ENCODE measurements at places on chromosomes 12 and 14.

DNA sequence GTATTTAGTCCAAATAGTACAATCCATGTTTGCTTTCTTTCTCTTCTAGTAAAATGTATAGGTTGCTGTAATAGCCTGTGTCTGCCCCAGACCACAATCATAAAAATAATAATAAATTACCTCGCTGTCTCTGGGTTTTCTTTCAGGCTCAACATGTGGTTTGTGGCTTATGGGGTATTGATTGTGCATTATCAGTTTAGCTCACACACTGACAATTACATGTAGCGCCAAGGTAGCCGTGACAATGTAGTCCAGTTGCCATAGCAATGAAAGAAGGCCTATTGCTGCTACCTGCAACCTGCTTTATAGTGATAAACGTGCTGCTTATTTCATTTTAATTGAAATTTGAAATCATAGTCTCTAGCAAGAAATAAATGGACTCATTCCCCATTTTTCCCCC, 1009.8 kb downstream of the NRXN3 start:
- DNase-seq = no peak

- no peak for DNase-seq
These were observed 34.2 kb upstream of the RNASE1 start for GRCh38 chr14:20836668-20837338.

GRCh38 chr14:85273099-85273677, 256.8 kb upstream of the FLRT2 start:
- no peak for DNase-seq

DNA sequence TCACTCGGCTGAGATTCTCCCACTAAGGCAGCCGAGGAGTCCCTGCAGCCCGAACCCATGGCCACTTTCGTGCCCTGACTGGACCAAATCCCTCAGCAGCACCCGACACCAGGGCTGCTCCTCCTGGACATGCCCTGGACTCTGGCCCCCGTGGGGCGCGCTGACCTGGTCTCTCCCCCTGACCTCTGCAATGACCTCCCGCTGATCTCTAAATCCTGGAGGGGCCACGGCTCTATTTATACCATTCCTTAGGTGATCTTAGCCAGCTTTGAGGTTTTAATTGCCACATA, 148.4 kb downstream of the PIWIL1 start:
- no peak for DNase-seq

DNA sequence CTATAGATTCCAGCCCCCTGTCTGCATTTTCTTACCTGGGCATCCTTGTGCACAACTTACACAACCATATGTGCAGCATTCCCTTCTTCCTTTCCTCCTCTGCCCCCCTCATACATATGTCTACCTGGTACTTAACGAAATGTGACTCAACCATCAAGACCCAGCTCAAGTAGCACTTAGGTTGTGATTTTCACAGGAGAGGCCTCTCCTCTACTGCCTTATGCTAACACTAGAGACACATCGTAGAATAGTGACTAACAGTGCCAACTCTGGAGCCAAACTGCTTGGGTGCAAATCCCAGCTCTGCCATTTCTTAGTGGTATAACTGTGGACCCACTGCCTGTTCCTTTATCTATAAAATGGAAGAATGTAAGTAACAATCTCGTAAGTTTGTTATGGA, 24.1 kb upstream of the PLEKHA5 start:
- DNase-seq = no peak

GRCh38 chr14:96574633-96575632, 72.8 kb downstream of the PAPOLA start:
- no peak for DNase-seq

DNA sequence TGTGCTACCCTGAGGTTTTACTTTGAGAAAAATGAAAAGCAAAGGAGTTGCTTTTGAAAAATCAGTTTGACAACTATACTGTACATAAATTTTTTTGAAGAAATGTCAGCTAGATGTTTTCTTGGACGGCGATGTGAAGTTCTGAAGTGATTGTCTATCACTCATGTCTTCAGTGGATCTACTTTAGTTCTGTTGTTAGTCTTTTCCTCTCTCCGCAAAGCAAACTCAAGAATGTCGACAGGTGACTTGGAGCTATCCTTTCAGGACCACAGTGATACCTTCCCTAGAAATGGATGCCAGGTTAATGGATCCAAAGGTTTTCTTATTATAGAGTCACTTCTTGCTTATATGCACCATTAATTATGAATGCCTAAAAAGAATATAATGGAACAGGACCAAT, 1.2 kb downstream of the PTPRO start:
- DNase-seq = no peak

- no peak for DNase-seq
These were observed 18.5 kb upstream of the CCDC175 start for GRCh38 chr14:59595071-59595470.

- DNase-seq = no peak
These were observed 140.0 kb upstream of the TMCC3 start for GRCh38 chr12:94790370-94790769.

DNA sequence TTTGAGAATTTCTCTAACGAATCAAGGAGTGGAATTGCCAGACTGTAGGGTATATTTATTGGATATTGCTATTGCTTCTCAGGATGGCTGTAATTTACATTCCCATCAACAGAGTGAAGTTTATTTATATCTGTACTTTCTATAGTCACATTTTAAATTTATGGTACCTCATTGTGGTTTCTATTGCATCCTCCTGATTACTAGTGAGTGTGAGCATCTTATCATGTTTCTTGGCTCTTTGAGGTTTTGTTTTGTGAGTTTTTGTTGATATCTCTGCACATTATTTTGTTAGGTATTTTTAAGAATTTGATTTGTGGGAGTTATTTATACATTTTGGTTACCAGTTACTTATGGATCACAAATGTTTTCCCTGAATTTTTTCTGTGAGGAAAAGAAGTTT, 13.9 kb downstream of the DNM1L start:
- no peak for DNase-seq

DNA sequence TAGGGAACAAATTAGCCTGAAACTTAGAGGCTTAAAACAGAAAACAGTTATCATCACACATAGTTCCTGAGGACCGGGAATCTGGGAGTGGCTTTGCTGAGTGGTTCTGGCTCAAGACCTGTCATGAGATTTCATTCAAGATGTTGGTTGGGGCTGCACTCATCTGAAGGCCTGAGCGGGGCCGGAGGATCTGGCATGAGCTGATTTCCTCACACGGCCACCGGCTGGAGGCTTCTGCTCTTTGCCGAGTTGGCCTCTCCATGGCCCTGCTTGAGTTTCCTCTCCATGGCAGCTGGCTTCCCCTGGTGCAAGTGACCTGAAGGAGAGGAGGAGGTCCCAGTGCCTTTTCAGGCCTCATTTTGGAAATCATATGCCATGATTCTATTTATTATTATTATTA, 128.1 kb downstream of the PAPOLA start:
- DNase-seq = no peak
